Upper lobe of right lung (tissue), 1 donor: ENCODE measurements at places on chromosomes 2 and 18.
A peak's percentile ranks its signal among the peaks of the same experiment; 100 is the strongest.

- DNase-seq, result no peak
These were observed 426.5 kb downstream of the SLC4A3 start for GRCh38 chr2:220053919-220054318.

DNA sequence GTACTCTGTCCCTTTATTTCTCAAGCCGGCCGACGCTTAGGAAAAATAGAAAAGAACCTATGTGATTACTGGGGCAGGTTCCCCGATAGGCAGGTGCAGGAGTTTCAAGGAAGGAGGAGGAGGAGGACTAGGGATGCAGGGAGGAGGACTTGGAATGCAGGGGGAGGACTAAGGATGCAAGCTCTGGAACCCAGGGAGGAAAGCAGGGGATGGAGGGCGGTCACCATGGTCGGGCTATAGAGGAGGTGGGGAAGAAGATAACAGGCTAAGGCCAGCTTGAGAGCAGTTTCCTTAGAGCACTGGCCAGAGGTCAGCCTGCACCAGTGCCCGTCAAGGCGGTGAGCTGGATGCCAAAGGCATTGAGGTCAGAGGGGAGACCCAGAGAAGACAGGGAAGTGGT, 18.7 kb upstream of the B3GNT7 start:
- DNase-seq, result no peak

DNA sequence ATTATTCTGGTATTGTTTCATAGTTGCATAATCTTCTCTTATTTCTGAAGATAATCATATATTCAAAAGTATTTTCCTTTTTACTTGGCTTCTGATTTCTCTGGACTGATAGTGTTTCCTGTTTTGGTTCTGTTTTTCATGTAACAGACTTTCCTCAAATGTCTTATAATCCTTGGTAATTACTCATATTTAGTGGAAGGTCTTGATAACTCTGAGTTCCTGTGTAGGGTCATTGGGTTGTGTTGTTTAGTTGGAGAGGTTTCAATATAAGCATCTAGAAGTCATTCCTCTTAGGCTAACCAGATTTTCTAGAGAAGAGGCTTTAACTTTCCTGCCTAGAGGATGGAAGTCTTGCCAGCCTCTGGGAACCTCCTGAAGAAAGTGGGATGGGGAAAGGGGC, 23.8 kb downstream of the MFSD6 start:
- DNase-seq, result no peak

- DNase-seq, result no peak
These were observed 44.7 kb downstream of the ANKRD44 start for GRCh38 chr2:197265924-197266323.

DNA sequence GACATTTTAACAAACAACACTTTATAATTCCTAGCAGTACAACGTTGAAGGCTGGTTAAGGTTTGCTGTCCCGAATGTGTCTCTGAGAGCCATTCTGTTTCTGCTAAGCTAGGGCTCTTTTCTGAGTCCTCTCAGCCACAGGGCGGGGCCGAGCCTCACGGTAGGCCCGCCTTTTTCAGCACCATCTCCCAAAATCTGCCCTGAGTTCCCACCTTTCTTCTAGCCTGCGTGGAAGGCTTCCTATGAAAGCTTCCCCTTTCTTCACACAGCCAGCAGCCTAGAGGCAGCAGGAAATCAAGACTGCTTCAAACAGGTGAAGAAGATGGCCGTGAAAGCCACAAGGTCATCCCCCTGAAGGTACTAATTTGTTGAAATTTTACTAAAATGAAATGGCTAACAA, 255.5 kb downstream of the CDH2 start:
- DNase-seq, result no peak

DNA sequence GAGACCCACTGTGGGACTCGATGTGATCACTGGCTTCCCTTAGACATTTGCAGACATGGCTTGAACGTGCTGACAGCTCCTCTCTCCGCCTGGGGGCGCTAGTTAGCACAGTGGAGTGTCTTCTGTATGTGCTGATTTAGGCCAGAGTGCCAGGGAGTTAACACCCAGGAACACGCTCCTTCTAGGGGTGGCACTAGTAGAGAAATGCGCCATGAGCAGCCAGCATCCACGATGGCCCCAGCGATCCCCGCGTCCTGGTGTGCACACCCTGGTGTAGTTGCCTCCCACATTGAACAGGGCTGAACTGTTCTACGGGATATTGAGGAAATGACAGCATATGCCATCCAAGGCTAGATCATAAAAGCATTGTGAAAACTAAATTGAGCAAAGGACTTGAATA, 11.4 kb upstream of the NMUR1 start:
- DNase-seq, result no peak

GRCh38 chr2:185208261-185208660, 530.3 kb upstream of the FSIP2 start:
- no peak for DNase-seq

GRCh38 chr2:5290900-5291546, 401.2 kb upstream of the SOX11 start:
- no peak for DNase-seq

GRCh38 chr2:121303531-121304263, 18.7 kb upstream of the TFCP2L1 start:
- DNase-seq, result no peak

DNA sequence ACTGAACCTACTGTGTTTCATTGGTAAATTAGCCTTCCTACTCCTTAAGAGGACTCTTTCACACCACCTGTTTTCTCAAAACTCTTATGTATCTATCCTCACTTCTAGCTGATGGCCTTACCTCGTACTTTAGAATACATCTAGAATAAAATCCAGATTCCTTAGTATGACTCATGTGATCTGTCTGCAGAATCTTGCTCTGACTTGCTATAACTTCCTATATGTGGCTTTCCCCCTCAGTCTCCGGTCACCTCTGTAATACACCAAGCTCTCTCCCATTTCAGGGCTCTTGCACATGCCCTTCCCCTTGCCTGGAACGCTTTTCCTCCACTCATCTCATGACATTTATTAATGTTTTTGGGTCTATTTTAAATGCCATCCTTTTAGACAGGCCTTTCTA, 95.6 kb upstream of the LHCGR start:
- DNase-seq, result no peak

GRCh38 chr18:8868276-8868675, 162.9 kb downstream of the MTCL1 start:
- no peak for DNase-seq

DNA sequence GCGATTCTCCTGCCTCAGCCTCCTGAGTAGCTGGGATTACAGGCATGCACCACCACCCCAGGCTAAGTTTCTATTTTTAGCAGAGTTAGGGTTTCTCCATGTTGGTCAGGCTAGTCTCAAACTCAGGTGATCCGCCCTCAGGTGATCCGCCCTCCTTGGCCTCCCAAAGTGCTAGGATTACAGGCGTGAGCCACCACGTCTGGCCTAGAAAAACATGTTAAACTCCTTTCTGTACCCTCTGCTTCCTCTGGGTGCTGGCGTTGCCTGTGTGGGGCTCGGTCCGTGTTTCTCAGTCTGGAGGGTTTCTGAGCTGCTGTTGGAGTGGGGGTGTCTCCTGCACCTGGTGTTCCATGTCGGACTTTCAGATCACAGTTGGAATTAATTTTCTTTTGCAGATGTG, 17.9 kb downstream of the LDLRAD4 start:
- DNase-seq, result no peak

GRCh38 chr18:3747176-3747973, 297.4 kb downstream of the TGIF1 start:
- no peak for DNase-seq

- DNase-seq, result no peak
These were observed 182.0 kb upstream of the RND3 start for GRCh38 chr2:150669492-150669891.

- no peak for DNase-seq
These were observed 421.0 kb downstream of the RND3 start for GRCh38 chr2:150066490-150066889.

GRCh38 chr2:222538535-222538934, 114.2 kb downstream of the SGPP2 start:
- no peak for DNase-seq

DNA sequence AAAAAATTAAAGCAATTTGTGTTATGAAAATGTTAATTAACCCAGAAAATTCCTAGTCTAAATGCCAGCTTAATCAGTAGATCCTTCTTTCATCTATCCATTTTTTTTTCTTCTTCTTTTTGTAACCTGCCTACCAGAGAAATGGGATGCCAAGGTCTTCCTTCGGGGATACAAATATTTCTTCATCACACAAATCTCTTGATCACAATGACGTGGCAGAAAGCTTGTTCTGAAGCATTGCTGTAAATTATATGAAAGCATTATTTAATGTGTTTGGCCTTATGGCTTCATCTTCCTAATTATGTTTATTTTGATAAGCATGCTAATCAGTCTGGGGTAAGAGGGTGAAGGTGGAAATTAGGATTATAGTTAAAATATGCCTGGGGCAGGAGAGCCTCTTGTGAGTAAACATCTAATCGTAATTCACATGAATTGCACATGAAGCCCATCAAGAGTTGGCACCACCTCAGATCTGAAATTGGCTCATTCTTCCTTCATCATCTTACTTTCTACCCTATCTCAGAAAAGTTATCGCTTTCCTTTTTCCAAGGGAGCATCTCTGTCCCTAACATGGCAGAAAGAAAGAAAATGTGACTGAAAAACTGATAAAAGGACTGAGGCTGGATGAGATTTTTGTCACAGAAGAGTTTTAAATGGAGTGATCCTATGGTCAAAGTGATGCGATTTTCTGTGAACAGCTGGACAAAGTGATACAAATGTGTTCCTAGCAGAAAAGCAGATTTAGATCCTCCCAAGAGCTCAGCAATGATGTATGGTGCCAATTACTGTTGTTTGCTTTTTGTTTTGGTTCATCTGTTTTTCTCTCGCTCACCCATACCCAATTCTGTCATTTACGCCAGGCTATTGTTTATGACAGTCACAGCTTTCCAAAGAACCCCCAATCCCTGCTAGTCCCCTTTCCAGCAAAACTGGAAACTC, 76.9 kb upstream of the PMAIP1 start:
- DNase-seq, result no peak

DNA sequence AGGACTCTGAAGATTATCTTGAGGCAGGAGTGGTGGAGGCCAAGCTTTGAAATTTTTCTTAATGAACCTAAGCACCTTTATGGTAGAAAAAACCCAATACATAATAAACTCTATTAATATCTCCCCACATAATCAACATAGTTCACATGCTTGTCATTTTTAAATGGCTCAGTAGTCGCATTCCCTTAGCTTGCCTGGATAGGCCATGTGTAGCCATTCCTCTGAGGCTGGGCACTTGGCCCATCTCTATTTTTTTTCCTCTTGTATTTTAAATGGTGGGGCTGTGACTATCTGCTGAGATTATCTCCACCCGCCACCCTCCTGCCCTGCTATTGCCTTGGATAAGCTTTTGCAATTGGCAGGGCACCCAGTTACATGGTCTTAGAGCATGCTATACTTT, 143.1 kb downstream of the FHOD3 start:
- no peak for DNase-seq

DNA sequence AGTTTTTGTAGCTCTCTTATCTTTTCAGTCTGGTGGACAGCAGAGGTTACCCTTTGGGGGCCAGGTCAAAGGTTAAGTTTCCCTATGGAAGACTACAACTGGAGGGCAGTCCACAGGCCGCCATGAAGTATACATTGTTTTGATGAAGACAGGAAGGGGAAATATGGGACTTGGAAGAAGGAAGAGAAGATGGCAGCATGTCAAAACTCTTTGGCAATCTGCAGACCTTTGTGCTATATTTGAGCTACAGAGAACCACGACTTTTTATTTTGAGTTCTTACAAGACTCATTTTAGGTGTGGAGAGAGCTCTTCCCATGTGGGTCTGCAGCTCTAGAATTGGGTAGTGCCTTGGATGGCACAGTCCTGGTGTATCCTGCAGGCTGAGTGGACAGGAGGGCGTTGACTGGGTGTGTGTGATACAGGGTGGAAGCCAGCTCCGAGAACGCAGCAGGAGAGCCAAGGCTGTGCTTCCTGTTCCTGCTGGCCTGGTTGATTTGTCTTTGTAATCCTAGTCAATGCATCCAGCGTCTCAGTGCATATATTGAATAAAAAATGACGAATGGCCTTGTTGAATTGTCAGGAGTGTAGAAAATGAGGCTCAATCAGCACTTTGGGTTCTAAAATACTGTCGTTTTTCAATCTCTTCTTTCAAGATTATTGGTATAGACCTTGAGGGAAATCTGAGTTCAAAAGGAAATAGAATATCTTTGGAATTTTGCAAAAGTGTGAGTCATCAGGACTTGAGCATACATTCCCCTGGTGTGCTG, 11.5 kb downstream of the ITGA6 start:
- DNase-seq, result no peak

GRCh38 chr2:237711458-237712150, 84.2 kb downstream of the LRRFIP1 start:
- no peak for DNase-seq

DNA sequence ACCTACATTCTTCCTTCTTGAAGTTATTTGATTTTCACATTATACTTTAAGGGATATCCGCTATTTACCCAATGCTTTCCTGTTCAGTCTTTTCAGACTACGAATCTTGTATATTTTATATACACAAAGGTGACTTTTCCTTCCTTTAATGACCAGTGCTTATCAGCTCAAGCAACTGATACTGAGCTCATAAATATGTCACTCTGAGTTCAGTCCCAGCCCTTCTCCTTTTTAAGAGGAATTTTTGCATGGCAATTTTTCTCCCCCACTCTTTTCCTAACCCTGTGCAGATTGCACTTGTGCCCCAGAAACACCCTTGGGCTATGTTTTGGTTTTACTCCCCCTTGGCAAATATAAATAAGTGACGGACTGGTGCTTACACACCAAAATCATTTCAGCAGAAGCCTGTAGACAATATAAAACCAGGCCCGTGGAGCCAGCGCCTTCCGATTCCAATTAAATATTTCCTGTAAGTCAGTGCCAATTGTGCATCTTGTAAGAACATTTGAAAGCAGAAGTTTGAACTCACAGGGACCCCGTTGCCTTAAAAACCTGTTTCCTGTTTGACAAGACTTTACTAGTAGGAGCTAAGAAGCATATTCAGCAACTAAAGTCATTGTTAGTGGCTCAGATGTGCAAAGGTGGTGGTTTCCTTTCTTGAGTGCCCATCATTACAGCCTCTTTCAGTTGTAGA, 66.3 kb upstream of the GATA6 start:
- DNase-seq, result no peak

DNA sequence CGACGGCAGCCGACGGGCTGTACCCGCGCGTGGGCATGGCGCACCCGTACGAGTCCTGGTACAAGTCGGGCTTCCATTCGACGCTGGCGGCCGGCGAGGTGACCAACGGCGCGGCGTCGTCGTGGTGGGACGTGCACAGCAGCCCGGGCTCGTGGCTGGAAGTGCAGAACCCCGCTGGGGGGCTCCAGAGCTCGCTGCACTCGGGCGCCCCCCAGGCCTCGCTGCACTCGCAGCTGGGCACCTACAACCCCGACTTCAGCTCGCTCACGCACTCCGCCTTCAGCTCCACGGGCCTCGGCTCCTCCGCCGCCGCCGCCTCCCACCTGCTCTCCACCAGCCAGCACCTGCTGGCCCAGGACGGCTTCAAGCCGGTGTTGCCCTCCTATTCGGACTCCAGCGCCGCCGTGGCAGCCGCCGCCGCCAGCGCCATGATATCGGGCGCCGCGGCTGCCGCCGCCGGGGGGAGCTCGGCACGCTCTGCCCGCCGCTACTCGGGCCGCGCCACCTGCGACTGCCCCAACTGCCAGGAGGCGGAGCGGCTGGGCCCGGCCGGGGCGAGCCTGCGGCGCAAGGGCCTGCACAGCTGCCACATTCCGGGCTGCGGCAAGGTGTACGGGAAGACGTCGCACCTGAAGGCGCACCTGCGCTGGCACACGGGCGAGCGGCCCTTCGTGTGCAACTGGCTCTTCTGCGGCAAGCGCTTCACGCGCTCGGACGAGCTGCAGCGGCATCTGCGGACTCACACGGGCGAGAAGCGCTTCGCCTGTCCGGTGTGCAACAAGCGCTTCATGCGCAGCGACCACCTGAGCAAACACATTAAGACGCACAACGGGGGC, 2.0 kb downstream of the SP9 start:
- DNase-seq, result peak; percentile 73

GRCh38 chr2:11968521-11968920, 222.1 kb downstream of the LPIN1 start:
- no peak for DNase-seq
